ENCODE measurements at places on chromosomes 12 and 14.

DNA sequence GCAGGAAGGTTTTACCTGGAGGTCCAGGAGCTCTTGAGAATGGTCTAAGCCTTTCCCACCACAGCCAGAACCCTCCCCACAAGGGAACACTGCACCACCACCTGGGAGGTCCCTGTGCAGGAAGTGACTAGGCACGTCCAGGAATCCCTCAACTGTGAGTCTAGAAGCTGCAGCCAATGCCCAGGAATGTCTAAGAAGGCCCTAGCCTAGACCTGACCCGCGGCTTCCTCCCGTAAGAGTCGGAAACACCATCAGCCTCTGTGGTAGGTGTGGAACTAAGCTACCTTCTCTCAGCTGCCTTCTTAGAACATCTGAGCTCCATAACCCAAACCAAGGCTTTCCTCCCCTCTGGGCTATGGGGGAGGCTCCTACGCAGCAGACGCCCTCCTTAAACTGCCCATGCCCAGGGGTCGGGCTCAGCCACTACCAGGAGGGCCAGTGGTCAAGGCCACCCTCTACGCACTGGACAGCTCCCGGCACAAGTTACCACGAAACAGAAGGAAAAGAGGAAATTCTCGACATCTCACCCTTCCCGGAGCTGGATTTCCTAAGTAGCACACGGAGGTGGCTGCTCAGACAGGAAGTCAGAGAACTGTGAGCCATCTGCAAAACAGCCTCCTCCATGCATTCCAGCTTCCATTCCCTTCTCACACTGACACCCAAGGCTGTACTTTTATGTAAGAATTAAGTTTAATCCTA, 25.5 kb downstream of the ZFYVE21 start:
- DNase-seq, result no peak

DNA sequence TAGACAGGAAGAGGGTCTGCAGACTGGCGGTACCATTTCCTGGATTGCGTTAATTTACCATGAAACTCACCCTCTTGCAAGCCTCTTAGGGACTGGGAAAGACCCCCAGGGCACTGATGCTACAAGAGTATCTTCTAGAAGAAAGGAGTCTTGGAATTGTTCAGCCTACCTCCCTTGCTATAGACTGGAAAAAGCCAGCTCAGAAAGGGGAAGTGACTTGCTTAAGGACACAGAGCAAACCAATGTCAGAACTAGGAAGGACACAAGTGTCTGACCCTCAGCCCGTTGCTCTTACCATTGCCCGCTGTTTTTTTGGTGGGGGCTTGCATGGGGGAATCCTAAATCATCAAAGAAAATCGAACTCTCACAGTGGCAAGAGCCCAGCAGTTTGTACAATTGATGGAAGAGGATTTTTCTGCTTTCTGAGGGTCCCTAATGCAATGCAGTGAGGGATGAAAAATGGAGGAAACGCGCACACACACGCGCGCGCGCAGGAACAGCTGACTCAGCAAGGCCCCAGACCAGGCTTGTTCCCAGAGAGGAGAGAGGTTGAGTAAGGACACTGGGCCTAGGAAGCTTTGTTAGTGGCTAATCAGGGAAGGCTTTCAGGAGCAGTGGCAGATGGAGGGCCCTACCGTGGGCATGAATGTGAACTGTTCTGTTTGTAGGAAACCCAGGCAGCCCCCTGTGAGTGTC, 50.9 kb downstream of the RIN3 start:
- DNase-seq, result no peak

GRCh38 chr14:75673345-75674035, 12.4 kb downstream of the TTLL5 start:
- DNase-seq, result no peak

DNA sequence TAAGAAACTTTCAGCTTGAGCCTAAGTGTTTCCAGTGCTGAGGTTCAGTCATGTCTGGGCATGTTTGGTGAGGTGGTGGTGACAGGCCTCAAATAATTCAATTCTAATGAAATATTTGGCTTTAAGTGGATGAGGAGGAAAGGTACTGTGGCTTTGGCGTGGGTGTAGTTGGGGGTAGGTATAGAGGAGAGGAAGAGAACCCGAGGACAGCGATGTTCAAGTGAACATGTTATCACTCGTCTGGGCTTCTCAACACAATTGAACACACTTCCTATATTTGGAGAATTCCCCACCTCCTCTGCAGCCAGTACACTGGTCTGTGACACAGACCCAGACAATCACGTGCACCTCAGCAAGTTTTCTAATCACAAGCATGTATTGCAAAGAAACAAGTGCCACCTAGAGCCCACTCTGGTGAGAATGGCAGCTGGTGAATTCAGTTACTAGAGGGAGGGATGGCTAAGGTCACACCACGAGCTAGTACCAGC, 53.0 kb downstream of the IFNG-AS1 start:
- no peak for DNase-seq

DNA sequence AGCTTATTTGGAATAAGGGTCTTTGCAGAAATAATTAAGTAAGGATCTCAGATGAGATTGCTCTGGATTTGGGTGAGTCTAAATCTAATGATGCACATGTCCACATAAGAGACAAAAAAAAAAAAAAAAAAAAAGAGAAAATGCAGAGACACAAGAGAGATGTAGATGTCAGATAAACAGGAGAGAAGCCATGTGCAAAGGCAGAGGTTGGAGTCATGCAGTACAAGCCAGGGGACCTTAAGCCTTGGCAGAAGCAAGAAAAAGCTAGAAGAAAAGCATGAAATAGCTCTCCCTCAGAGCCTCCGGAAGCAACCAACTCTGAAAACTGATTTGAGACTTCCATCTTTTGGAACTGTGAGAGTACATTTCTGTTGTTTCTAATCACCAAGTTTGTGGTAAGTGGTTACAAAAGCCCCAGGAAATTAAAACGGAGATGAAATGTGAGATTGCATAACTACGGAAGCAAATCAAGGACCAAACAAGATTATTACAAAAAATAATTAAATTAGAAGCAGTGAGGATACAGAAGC, 1304.0 kb upstream of the SEL1L start:
- no peak for DNase-seq

GRCh38 chr14:39617537-39617936, 185.3 kb upstream of the FBXO33 start:
- no peak for DNase-seq

- DNase-seq, result no peak
These were observed 24.4 kb upstream of the MGST1 start for GRCh38 chr12:16323010-16323409.

DNA sequence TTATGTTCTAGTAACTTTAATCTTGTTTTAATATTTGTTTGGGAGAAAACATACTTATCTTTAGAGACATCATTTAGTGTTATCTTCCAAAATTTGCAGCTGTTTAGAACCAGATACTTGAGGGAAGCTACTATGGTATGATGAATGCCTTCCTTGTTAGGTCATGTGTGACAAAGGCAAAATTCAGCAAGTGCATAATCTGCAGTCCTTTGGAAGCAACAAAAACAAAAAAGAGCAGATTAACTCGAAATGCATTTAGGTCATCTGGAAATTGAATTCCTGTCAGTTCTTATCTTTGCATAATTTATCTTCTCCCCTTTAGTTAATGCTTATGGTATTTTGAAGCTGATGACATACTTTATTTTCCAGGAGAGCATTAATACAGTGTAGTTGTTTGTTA, 3.5 kb downstream of the FBXO34 start:
- DNase-seq, result no peak

GRCh38 chr12:19095756-19096480, 33.6 kb upstream of the PLEKHA5 start:
- DNase-seq, result no peak

- DNase-seq, result no peak
These were observed 56.8 kb downstream of the DUSP16 start for GRCh38 chr12:12505544-12506495.

DNA sequence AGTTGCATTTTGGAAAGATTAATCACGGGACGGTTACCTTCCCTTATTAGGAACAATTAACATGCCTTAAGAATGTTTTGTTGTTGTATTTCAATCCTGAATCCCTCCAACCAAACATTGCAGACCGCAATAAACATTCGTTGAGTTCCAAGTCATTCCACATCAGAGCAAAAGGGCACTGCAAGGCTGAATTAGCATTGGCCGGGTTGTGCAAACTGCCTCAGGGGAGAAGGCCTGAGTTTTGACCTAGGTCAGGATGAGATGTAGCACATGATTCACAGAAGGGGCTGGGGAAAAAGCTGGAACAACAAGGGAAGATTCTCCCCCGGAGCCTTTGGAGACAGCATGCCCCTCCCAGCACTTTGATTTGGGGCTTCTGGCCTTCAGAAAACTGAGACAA, 82.1 kb upstream of the BDKRB2 start:
- DNase-seq, result no peak

- DNase-seq, result no peak
These were observed 1755.7 kb upstream of the SEL1L start for GRCh38 chr14:83289390-83289789.

- DNase-seq, result no peak
These were observed 73.7 kb upstream of the RAP1B start for GRCh38 chr12:68536885-68537485.

GRCh38 chr14:94027566-94028449, 1.7 kb downstream of the OTUB2 start:
- DNase-seq, result no peak

GRCh38 chr14:68627050-68627867, 165.6 kb downstream of the ZFP36L1 start:
- no peak for DNase-seq

GRCh38 chr12:79933532-79934264, 1.2 kb downstream of the PPP1R12A start:
- DNase-seq, result no peak

GRCh38 chr14:105073720-105074600, 8.7 kb upstream of the GPR132 start:
- no peak for DNase-seq

DNA sequence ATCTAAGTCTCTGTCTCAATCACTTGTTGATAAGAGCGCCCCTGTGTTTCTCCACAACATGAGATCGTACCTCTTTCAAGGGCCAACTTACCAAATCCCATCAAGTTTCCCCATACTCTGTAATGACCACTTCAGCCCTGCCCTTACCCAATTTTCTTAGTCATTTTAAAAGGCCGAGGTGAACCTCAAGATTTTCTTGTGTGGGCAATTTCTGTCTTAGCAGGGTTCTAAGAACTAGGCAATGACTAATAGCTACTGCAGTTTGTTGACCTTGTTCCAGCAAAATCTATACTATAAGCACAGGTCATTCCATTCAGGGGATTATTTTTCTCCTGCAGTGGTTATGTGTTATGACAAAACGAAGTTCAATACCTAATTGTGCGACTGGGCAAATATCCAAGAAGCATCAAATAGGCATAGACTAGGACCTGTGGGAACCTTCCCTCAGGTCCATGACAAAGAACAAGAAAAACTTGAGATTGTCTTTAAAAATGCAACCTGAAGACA, 359.8 kb downstream of the PCNX1 start:
- no peak for DNase-seq

GRCh38 chr12:81465191-81465590, 294.0 kb downstream of the PPFIA2 start:
- no peak for DNase-seq

- DNase-seq, result no peak
These were observed 155.2 kb upstream of the AVPR1A start for GRCh38 chr12:63305901-63306875.

GRCh38 chr14:63486738-63487137, 56.4 kb downstream of the PPP2R5E start:
- DNase-seq, result no peak

DNA sequence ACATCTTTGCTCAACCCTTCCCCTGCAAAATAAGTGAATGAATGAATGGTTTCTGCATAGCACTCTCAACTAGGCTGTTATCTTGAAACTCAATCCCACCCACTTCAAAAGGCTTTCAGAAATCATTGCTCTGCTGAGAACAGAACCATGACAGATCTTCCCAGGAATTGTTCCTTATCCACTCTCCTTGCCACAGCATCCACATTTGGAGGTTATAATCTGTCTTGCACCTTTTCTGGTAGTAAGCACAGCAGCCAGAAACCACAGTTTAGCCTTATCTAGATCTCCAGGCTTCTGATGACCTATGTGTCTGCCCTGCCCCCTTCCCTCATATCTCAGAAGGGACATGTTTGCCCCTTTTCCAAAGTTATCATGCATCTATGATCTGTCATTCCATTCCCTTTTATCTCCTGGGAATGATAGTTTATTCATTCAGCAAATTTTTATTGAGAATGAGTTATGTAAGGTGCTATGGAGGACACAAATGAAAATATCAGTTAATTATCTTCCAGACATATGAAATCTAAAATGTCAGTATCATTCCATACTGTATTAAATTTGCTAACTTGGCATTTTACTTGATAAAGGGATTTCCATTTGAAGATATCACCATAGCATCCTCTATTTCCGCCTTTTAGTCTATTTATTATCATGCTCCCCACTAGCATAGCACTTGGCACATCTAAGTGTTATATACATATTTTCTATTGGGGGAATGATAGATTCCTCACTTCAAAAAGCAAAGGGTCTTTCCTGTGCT, 21.4 kb downstream of the LGR5 start:
- DNase-seq, result no peak

DNA sequence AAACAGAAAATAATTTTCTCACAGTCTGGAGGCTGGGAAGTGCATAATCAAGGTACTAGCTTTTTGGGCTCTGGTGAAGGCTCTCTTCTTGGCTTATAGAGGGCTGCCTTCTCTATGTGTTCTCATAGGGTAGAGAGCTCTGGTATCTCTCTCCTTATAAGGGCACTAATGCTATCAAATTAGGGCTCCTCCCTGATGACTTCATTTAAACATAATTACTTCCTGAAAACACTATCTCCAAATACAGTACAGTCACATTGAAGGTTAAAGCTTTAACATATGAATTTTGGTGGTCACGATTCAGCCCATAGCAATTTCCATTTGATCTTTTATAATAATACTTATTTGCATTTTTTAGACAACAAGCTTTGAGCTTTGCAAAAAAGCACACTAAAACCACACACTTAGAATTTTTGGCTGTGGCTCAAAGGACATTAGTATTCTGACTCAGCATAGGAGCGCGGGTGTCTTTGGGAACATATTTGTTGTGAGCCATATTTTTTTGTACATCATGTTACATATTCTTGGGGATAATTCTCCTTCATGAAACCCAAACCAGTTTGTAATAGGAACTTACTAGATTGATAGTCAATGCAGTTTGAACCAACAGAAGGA, 808.1 kb upstream of the FBXO33 start:
- DNase-seq, result no peak

GRCh38 chr12:75742048-75742447, 230.6 kb upstream of the KRR1 start:
- DNase-seq, result no peak

GRCh38 chr14:24311837-24312615, 724 bp downstream of the LTB4R start:
- DNase-seq, result no peak

GRCh38 chr12:57236925-57237595, 7.5 kb downstream of the SHMT2 start:
- DNase-seq, result no peak

- DNase-seq, result no peak
These were observed 243.2 kb downstream of the ANO6 start for GRCh38 chr12:45458854-45459807.

GRCh38 chr12:76666290-76666835, 97.6 kb upstream of the ZDHHC17 start:
- DNase-seq, result no peak

- DNase-seq, result no peak
These were observed 334.3 kb upstream of the FBXO33 start for GRCh38 chr14:39766397-39767000.

Measured in D341Med (cell line).